ELR (cell line): ENCODE measurements at places on chromosomes 1 and 21.

DNA sequence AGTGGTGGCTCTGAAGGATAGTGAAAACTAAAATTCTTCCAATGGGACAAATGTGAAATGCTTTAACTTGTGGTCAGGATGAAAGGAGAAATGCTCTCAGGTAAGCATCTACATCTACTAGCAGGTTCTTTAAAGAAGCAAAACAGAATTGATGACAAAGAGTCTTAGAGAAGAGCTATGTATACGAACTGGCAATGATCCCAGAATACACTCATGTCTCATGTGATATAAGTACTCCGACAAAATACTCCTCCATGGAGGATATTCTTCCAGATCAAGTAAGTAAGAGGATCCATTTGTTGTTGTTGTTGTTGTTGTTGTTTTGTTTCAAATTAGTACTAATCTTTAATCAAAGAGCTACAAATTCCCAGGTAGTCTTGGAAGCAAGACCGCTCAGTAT lies 174.0 kb upstream of the ATP1B1 start:
- peak; percentile 37 for DNase-seq

GRCh38 chr1:198694542-198694941 lies 55.7 kb downstream of the PTPRC start:
- no peak for DNase-seq

DNA sequence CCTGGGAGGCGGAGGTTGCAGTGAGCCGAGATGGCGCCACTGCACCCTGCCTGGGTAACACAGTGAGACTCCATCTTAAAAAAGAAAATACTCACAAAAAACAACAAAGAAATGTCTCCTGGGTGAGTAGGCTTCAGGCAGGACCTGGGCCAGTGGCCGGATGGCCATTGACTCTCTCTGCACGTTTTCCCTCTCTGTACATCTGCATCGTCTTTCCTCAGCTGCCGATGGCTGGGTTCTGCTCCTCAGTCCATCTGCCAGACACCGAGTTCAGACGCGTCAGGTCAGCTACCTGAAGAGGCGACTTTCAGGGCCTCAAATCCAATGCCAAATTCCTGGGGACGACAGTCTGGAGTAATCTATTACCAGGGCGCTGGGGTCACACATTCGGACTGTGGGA lies 199.3 kb downstream of the CAMTA1 start:
- no peak for DNase-seq

- peak; percentile 29 for DNase-seq
Measured at GRCh38 chr1:44059664-44060355, 28.5 kb upstream of the SLC6A9 start.

DNA sequence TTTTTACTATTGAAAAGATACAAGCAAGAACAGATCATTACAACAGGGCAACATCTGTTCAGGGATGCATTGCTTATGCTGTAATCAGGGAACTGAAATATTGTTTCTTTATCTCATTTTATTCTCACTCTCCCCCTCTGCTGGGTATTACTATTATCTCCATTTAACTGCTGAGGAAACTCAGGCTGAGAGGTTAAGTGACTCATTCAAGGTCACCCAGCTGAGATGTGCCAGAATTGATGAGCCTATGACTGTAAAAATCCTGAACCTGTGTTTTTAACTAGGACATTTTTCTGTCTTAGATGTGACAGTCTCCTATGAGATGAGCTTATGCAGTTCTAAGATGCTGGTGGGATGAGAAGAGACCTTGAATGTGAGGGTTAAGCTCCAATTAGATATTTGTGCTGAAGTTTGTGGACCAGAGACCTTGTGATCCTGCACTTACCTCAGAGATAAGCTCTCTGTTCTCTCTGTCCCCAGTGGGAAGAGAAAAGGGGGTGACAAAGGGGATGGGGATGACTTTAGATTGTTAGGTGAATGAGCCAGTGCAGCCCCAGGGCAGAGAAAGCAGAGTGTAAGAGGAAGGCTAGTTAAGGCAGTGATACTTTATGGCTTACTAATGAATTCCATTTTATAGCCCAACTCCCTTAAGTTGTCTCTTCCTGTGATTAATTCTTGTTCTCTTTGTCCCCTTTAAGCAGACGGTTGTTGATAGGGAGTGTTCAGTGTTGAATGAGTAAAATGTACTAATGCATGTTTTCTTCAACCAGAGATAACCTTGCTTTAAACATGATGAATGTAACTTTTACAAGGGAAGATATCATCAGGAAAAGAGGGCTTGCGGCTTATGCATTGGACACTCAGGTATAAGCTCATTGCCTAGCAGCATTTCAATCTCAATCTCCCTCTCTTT lies 111.4 kb downstream of the HLX start:
- peak; percentile 86 for DNase-seq

- DNase-seq = no peak
Measured at GRCh38 chr1:224867715-224868114, 61.8 kb upstream of the DNAH14 start.

DNA sequence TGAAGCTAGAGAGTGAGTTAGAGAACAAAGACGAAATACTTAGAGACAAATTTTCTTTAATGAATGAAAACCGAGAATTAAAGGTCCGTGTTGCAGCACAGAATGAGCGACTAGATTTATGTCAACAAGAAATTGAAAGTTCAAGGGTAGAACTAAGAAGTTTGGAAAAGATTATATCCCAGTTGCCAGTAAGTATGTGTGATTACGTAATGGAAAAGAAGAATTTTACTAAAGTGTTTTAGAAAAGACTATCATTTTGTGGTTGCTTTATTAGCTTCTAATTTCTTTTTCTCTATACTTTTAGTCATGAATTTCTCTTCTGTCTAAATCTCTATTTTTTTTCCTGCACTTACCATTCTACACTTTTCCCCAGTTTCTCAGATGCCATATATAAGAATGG lies 26.7 kb downstream of the CCDC18 start:
- DNase-seq = no peak

DNA sequence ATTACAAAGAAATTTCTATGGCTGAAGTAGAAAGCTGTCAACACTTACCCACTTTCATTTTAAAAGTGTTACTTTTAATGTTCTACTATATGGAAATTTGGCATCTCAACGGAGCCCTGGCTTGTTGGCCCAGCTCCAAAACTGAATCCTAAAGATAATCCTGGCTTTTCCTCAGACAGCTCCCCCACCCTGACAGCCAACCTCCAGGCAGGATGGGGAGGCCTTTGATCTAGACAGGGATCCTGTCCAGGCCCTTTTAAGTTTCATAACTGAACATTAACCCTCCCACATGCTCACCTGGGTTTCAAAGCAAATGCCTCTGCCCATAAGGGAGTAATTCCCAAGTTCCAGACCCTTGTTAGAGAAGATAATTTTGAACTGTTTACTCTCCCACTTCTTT lies 99.3 kb upstream of the RALGPS2 start:
- no peak for DNase-seq

DNA sequence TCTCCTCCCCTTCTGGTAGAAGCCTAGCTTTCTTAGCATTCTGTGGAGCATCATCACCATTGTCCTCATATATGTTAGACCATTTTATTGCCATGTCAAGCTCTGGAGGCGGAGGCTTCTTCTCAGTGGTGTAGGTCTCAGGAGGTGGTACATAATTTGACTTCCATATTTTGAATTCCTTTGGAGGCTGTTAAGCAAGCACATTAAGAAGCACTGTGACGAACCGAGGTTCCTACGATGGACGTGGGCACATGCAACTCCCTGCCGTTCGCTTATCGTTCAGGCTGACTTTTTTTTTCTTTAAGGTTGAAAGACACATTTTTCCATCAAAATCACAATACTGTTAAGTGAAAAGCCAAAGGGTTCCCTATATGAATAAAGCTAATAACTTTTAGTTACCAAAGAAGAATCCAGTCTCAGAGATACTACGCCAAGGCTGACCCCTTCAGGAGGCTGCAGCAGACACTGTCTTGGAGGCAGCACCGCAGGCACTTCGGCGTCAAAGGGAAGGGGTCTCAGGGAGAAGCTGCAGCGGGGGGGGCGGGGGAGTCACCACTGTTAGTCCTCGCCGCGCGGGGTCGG lies 835 bp downstream of the C1orf52 start:
- peak; percentile 40 for DNase-seq

- DNase-seq = no peak
Measured at GRCh38 chr21:39422527-39423241, 22.9 kb downstream of the LCA5L start.

- DNase-seq = peak; percentile 61
Measured at GRCh38 chr1:28737307-28738132, 780 bp downstream of the YTHDF2 start.

- peak; percentile 78 for DNase-seq
Measured at GRCh38 chr1:50348449-50349241, 74.6 kb downstream of the DMRTA2 start.

GRCh38 chr1:20308569-20308968 lies 17.9 kb downstream of the VWA5B1 start:
- DNase-seq = no peak

GRCh38 chr1:2921970-2922686 lies 99.1 kb upstream of the ACTRT2 start:
- DNase-seq = no peak

DNA sequence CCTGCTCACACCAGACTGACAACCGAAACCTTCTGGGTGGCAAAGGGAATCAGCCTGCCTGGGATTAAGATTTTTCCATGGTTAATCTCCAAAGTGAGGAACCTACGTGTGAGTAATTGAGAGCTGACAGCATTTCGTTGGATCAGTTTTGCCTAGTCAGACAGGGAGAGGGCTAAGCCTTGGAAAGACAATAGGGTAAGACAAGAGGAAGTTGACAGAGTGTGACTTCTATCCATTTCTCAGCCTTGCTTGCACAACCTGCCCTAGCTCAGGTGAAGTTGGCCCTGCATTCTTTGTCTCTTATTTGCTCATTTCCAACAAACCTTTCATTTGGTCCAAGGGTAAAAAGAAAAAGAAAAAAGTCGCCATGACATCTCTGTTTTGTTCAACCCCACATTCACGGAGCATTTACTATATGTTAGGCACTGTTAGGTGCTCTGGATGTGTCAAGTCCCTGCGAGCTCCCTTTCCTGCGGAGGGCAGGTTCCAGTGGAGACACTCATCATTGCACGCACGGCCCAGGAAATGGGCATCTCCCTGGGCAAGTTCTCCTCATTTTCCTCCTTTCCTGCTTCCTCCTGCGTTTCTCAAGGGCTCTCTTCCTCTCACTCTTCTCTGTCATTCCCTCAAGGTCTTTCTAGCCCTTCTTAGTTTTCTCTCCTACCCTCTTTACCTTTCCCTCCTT lies 23.3 kb downstream of the KIRREL1 start:
- peak; percentile 37 for DNase-seq

- DNase-seq = peak; percentile 45
Measured at GRCh38 chr1:168920456-168921094, 185.9 kb upstream of the ATP1B1 start.

GRCh38 chr1:29123887-29124365 lies at the start of gene TMEM200B:
Gene TMEM200B, minus strand, starts transcription at chr1:29123903. Its CDS starts 2,075 bp downstream, at chr1:29121828.
- DNase-seq = peak; percentile 42

- DNase-seq = no peak
Measured at GRCh38 chr1:160214481-160215140, 9.4 kb downstream of the PEA15 start.

- DNase-seq = no peak
Measured at GRCh38 chr21:44497703-44498126, 42.3 kb downstream of the KRTAP10-1 start.

GRCh38 chr21:46284077-46284644 lies 1.2 kb downstream of the MCM3AP start:
- no peak for DNase-seq

GRCh38 chr1:59569198-59569597 lies 245.6 kb upstream of the HOOK1 start:
- no peak for DNase-seq

- DNase-seq = no peak
Measured at GRCh38 chr1:33165809-33166208, 16.0 kb downstream of the TRIM62 start.

DNA sequence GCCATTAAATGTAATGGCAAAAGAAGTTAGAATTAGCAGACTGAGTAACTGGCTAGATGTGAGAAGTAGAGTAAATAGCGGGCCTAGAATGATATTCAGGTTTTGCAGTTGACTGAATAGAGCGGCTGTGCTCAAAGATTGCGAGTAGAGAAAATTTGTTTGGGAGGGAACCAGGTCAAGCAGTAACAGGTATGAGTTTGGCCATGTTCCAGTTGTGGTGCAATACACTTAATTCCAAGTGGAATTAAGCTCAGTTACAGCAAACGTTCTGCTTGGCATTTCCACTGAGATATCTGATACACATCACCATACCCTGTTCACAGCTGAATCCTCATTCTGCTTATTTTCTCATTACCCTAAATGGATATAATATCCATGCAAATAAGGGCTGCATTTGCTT lies 1382.9 kb downstream of the MRPL39 start:
- no peak for DNase-seq

GRCh38 chr1:200262326-200262965 lies 147.4 kb downstream of the ZNF281 start:
- DNase-seq = no peak

DNA sequence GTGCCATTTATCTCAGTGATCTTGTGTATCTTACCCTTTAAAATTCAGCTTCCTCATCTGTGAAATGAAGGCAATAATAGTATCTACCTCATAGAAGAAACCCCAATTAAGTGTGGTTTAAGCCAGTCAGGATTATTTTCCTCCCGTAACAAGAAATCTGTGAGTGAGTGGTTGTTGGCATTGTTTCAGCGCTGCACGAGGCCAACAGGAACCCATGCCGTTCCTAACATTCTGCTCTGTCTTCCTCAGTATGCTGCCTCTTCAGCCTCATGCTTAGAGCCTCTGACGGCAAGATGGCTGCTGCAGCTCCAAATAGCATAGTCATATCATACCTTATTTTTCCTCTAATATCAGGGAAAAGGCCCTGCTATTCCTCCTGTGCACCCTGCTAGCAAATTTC lies 289.7 kb downstream of the TM2D1 start:
- no peak for DNase-seq

DNA sequence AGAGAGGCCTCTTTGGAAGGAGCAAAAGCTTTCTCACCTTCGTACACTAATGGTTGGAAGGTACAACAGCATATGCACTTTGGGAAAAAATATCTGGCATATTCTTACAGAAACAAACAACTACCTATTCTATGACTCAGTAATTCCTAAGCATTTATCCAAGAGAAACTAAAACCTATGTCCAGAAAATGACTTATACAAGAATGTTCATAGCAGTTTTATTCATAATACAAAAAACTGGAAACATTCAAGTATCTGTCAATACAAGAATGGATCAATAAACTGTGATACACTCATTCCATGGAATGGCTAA lies 8.2 kb downstream of the NBPF1 start:
- peak; percentile 1 for DNase-seq

DNA sequence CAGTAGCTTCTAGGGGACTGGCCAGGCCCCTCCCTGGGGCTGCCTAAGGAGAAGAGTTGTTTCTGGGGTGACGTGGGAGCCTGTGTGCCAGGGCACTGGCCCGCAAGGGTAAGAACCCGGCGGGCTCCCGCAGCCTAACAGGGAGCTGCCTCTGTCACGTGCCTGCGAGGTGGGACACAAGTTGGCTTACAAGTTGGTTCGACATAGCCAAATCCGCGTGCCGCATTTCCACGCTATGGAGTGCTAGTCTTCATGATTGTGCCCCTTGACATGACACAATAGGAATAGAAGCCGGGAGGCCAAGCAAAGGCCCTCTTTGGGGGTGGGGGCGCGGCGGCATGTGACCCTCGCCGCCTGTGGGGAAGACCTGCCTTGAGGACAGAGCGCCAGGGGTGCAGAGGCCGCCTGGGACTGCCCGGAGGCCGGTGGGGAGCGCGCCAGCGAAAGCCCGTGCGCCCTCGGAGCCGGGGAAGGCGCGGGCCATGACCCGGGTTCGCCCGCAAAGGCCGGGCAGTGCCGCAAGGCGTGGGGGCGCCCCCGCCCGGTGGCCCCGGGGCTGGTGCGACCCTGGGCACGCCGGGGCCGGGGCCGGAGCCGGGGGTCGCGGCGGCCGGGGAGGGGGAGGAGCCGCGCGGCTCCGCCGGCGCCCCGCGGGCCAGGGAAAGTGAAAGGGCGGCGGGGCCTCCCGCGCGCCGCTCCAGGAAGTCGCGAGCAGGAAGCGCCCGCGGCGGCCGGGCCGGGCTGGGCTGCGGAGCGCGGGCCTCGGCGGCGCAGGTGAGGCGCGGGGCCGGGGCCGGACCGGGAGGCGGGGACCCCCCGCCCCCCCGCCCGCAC lies at the start of gene SLC37A1:
TSS of gene SLC37A1 (plus strand) at position 702 of the 834 bp plus-strand sequence. CDS start 4,603 bp downstream, outside the sequence.
- peak; percentile 16 for DNase-seq
